ENCODE measurements at places on chromosomes 11 and 22.

GRCh38 chr11:85709941-85710702, 24.1 kb upstream of the CCDC89 start:
- DNase-seq: peak; percentile 97

- DNase-seq: no peak
These were observed 10.2 kb upstream of the GRK3 start for GRCh38 chr22:25554238-25554671.

- no peak for DNase-seq
These were observed 495 bp downstream of the HYOU1 start for GRCh38 chr11:119056421-119056999.

- DNase-seq: no peak
These were observed 11.3 kb downstream of the TMEM216 start for GRCh38 chr11:61403658-61404057.

DNA sequence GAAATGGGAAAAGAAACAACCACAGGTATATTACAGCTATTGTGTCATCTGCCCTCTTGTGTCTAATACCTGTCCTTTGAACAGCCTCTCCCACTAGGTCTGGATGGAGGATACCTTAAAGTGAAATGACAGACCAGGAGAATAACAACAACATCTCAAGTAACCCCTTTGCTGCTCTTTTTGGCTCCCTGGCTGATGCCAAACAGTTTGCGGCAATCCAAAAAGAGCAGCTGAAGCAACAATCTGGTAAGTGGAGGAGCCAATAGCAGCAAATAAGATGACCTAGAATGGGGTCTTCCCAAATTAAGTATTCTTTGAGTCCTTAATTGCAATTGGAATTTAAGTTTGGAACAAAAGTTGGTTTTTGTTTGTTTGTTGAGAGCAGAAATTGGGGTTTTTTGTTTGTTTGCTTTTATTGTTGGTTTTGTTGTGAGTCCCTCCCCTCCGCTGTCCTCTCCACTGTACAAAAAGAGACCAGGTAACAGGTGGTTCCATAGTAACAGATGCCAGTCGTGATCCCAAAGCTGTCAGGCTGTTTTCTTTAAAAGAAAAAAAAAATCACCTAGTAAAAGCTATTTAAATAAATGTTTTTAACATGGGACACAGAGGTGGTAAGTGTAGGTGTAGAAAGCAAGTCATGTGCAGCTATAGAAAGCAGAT, 5.7 kb downstream of the UBE4A start:
- DNase-seq: no peak

- no peak for DNase-seq
These were observed 133.9 kb downstream of the PLEKHA7 start for GRCh38 chr11:16880184-16880801.

GRCh38 chr11:35794850-35795249, 132.3 kb downstream of the TRIM44 start:
- DNase-seq: no peak

DNA sequence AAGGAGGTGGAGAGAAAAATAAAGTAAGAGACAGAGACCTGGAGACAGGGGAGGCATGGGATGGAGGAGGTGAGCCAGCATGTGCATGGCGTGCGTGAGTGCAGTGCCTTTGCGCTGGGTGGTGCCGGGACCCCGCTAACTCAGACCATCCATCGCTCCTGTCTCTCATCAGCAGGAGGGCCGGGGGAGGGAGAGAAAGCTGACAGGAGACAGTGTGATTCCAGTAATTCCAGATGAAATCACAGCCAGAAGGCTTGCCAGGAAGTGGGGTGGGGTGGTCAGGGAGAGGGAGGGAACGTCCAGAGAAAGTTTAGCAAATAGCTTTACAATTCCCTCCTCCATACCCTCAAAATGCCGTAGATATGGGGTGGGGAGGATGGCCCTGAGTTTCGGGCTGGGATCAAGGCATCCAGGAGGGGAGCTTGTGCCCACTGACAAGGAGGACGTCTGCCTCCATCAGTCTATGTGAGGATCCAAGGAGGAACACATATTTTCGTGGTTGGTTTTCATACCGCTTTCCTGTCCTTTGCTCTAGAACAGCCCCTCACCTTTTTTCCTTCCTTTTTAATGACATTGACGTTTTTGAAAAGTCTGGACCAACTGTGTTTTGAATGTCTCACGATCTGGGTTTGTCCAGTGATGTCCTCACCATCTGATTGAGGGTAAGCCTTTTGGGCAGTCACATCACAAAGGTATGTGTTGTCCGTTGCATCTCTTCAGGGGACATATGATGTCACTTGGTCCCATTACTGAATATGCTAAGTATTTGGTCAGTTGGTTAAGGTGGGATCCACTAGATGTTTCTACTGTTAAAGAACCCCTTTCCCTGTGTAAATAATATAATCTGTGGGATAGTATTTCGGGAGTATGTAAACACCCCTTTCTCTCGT, 567.3 kb downstream of the MIAT start:
- no peak for DNase-seq

DNA sequence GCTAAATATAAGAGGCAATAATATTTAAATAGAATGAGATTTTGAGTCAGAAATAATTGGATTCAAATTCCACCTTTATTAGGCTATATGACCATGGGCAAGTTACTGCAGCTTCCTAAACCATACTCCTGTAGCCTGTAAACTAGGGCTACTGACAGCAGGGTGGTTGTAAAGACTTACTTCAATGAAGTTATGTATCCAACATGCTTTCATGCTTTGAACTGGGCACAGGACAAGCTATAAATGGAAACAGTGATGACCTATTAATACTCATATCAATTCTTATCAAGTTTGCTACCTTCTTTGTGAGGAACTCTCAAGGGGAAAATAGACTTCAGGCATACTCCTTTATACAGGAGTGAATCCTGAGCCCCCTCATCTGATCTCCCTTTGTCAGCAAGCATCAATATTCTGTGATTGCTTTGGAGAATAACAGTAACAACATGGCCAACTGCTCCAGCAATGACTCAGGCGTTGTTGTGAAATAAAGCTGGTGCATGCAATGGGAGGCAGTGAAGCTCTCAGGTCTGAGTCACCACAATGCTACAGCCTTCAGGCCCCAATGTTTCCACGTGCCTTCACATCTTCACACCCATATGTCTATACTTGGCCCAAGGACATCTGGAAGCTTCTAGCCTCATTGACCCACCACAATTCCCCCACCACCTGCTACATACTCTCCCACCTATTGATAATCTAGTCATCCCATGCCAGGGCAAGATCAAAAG, 102.5 kb downstream of the KCNA4 start:
- no peak for DNase-seq

DNA sequence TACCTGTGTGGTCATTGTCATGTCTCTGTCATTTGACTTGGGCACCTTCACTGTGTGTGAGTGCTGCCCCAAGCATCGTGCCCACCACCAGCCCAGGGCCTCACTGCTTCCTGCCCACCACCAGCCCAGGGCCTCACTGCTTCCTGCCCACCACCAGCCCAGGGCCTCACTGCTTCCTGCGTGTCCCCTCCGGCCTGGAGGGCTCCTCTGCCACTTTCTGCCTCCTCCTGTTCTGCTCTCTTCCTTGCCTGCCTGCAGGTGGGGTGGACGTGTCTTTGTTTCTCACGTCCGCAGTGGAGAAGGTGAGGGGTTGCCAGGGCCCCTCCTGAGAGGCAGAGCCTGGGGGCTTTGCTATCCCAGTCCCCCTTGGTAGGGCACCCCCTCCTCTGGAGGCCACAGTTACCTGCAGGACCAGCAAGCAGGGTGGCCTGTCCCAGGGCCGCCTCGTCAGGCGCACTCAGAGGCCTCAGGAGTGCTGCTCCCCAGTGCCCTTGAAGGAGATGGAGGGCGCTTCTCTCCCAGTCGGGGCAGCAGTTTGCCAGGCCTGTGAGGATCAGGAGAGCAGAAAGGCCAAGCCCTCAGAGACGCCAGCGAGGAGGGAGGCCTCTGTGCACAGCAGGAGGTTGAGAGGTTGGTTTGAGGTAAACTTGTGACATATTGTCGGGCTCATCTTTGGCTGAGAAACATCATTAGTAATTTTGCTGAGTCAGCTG, 290.7 kb downstream of the TBC1D22A start:
- no peak for DNase-seq

DNA sequence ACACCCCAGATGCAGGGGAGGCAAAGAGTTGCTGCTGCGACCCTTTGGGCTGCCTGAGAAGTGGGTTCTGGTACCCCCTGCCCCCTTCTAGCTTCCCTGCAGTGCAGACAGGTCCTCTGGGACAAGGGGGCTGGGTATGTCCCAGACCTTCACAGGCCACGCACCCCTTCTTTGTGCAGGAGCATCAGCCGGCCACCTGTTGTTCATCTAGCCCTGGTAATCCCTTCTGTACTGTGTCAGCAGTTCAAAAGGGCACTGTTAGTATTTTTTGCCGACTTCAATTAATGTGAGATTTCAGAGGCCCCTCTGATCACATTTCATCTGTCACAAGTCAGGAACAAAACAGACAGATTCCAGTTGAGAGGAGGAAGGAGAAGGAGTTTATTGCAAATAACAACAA, 49.9 kb downstream of the ALX4 start:
- DNase-seq: peak; percentile 20

DNA sequence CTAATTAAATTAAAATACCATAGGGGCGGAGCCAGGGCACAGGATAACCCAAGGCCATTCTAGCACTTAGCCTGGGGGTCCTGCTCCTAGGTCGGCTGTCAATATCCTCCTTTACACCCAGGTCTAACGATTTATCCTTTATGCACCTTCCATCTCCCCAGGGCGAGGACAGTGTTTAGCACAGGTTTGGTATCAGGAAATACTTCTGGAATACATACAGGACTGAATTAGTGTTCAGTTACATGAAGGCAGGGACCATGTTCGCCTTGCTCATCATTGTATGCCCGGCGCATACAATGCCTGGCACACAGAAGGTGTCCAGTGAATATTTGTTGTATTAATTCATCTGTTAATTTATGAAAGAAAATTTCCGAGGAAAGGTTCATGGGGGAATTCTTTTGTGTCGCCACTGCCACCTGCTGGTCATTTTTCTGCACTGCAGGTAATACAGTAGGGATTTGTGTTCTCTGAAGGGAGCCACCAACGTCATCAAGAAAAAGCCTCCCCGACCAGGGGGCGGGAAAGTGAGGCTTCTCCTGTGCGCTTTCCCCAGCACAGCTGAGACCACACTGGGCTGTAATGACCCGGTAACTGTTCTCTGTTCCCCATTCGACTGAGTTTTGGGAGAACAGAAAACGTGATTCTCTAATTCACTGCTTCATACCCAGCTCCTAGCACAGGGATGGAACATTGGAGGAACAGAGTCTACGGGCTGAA, 68.7 kb upstream of the ASPHD2 start:
- peak; percentile 83 for DNase-seq

DNA sequence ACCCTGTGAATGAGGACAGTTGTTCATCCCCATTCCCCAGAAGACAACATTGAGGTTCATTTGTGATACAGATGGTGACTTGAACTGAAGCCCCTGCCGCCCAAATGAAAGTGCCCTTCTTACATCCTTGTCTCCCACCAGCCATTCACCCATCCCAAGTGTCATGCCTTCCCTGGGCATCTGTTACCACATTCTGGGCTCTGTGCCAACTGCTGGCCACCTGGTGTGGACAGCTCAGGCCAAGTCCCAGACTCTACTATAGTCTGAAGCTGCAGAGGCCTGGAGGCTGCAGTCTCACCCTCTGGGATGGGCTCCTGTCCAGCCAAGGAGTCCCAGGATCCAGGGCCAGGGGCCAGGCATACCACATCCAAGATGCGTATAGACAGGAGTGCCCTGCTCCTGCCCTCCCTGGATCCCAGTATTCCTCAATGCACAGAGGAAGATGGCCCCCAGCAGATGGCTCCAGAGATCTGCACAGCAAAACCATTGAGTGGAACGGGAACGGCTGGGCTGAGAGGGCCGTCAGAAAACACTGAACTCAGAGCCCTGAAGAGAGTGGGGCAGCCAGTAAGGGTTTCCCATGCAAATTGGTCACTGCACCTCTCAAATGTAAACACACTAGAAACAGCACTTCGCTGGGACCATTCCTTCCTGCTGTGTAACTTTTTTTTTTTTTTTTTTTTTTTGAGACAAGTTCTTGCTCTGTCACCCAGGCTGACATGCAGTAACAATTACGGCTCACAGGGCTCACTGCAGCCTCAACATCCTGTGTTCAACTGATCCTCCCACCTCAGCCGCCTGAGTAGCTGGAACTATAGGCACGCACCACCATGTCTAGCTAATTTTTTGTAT, 22.8 kb downstream of the ARRB1 start:
- peak; percentile 70 for DNase-seq

GRCh38 chr22:40241200-40241763, 63.6 kb downstream of the TNRC6B start:
- DNase-seq: no peak

DNA sequence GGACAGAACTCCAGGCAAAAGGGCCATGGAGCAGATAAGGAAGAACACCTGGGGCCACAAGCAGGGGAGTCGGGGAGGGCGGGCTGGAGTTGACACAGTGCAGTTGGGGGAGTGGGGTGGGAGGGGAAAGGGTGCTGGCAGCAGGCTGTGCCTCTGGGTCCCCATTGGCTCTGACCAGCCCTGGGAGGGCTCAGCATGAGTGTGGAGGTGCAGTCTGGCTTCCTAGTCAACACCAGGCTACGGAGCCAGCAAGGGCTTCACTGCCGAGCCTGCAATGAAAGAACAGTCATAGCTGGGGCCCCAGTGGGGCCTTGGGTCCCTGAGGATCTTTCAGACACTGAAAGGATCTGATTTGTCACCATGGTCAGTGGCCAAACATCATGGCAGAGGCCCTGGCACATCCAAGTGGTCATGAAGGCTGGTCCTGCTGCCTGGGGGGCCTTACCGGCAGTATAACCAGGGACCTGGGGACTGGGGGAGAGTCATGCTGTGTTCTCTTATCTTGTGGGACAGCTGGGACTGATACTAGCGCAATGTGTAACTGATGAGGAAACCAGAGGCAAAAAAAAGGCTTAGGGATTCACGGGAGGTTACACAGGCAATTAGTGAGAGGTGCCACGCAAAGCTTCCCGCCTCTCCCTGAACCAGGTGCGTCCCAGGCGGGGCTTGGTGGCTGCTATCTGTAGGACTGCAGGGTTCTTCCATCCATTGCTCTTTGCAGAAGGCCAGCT, 11.6 kb downstream of the SLC37A2 start:
- no peak for DNase-seq

DNA sequence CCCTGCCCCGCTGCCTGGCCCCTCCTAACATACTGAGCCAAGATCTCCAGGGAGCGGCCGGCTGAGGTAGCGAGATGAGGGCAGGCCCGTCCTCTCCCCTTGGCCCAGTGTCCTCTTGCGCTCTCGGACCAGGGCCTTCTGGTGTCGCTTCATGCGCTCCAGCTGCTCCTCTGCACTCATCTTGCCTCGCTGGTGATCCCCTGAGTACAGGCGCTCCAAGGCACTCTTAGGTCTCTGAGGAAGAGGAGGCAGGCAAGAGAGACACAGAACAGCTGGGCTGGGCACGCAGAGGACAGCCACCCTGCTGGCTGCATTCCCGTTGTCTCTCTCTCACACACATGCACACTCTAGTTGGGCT, 50.6 kb downstream of the C11orf58 start:
- no peak for DNase-seq

- no peak for DNase-seq
These were observed 286.2 kb downstream of the C11orf87 start for GRCh38 chr11:109708184-109708583.

GRCh38 chr11:34188181-34188580, 82.8 kb downstream of the NAT10 start:
- DNase-seq: no peak

- no peak for DNase-seq
These were observed 71.7 kb downstream of the PAK1 start for GRCh38 chr11:77402218-77402556.

- peak; percentile 3 for DNase-seq
These were observed 1.7 kb downstream of the PDE3B start for GRCh38 chr11:14645015-14645912.
